Astrocyte (in vitro differentiated cells and primary cell): ENCODE measurements at places on chromosomes 1 and 21. TPM values are rescaled to one million over a fixed set of nuclear protein-coding genes. Genes with fewer than 3 reads are reported as not detected.

DNA sequence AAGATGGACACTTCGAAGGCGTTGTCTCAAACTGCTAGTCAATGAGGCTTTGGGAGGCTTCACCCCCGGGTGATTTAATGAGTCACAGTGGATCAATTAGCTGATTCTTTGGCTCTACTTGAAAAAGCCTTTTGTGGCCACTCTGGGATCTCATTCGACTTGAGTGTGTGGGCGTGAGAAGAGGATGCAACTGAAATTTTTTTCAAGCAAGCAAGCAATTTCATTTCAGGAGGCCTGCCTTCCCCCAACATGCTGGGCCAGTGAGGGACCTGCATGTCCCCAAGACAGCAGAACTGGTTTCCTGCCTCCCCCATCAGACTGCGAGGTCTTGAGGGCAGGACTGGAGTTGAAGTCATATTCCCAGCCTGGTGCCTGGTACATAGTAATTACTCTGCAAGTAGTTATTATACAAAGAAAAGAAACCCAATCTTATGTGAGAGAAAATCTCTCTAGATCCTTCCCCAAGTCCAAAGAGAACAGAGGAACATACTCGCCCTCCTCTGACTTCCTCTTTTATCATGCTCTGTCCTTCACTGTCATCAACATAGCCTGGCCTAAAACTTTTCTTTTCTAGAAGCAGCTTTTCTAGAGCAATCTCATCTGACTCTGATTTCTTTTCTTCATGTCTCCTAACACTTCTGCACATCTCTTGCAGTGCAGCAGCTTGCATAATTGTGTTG, 22.7 kb downstream of the SYT6 start:
- DNase-seq: no peak

The MT1HL1 gene
- not detected in 2 replicates for total RNA-seq

GRCh38 chr1:227558732-227559262, 4.6 kb upstream of the ZNF678 start:
- no peak for DNase-seq

The RRAGC gene
- 32.4 and 37.3 TPM in 2 replicates for total RNA-seq

GRCh38 chr1:240004086-240004749, 87.5 kb upstream of the FMN2 start:
- no peak for DNase-seq

GRCh38 chr1:74356493-74356892, 121.3 kb downstream of the TNNI3K start:
- peak; percentile 19 for DNase-seq

The C4BPA gene
- total RNA-seq: not detected in 2 replicates

GRCh38 chr1:223718850-223719249, 6.5 kb downstream of the CAPN2 start:
- no peak for DNase-seq

GRCh38 chr1:23960291-23961020, 828 bp downstream of the PNRC2 start:
- DNase-seq: peak; percentile 39

The OR10J1 gene
- total RNA-seq: not detected in 2 replicates

The CYP4Z1 gene
- not detected in 2 replicates for total RNA-seq

- DNase-seq: no peak
These were observed 192.0 kb upstream of the JUN start for GRCh38 chr1:58975888-58976287.

DNA sequence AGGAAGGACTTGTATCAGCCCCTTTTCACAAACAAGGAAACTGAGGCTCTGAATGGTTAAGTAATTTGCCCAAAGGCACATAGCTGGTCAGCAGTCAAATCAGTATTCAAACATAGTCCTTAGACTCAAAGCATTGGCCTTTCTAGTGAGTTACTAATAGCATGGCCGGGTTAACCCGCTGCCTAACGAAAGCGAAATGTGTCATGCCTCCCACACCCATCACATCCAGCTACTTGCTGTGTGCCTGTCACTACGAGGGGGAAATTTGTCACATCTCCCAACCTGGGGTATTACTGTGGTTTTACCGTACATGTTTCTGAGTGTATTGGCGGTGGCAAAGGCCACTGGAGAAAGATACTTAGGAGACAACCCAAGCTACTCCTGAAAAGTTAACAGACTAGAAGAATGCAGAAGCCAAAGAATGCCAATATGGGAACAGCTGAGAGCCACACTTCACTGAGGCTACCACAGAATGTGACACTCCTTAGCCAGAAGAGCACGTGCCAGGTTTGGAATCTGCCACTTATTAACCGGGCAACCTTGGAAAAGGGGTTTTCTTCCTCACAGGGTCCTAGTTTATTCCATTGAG, 363.5 kb downstream of the KCNH1 start:
- no peak for DNase-seq

- no peak for DNase-seq
These were observed 172.7 kb downstream of the TGFBR3 start for GRCh38 chr1:91712981-91713841.

- DNase-seq: no peak
These were observed 37.0 kb upstream of the TENT5B start for GRCh38 chr1:27049607-27050006.

- DNase-seq: peak; percentile 2
These were observed 36.5 kb upstream of the ADAMTS1 start for GRCh38 chr21:26881504-26882228.

DNA sequence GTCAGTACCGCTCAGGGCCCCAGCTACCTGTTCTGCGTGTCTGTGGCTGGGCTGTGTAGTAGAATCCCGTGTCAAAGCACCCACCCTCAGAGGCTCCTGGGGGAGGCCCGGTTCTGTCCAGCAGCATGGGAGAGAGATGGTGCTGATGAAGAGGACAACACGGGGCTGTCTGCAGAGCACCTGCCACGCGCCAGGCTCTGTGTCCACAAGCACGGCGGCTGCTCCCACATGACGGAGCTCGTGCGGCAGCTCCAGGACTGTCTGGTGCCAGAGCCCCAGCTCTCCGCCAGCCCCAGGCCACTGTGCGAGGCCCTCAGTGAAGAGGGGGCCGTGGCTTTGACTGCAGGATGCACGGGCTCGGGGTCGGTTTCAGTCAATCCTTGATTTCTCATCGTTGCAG, 42.0 kb upstream of the TSPEAR start:
- DNase-seq: no peak

DNA sequence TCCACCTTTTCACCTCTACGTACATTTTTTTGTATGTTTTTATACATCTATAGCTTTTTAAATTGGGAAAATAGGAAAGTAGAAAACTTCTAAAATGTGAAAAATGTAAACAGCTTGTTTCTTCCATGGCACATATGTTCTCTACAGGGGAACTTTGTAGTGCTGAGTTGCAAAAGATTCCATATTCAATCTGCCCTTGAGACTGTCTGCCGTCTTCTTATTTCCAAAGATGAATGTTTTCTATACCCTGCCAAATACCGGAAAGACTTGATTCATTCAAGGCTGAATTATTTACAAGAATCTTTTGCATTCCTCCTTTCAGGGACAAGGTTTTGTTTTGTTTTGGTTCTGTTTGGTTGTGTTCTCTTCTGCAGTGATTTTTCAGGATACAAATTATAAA, 1334.5 kb upstream of the ADGRL4 start:
- no peak for DNase-seq

The DUSP12 gene
- total RNA-seq: 34.0 and 34.7 TPM in 2 replicates

DNA sequence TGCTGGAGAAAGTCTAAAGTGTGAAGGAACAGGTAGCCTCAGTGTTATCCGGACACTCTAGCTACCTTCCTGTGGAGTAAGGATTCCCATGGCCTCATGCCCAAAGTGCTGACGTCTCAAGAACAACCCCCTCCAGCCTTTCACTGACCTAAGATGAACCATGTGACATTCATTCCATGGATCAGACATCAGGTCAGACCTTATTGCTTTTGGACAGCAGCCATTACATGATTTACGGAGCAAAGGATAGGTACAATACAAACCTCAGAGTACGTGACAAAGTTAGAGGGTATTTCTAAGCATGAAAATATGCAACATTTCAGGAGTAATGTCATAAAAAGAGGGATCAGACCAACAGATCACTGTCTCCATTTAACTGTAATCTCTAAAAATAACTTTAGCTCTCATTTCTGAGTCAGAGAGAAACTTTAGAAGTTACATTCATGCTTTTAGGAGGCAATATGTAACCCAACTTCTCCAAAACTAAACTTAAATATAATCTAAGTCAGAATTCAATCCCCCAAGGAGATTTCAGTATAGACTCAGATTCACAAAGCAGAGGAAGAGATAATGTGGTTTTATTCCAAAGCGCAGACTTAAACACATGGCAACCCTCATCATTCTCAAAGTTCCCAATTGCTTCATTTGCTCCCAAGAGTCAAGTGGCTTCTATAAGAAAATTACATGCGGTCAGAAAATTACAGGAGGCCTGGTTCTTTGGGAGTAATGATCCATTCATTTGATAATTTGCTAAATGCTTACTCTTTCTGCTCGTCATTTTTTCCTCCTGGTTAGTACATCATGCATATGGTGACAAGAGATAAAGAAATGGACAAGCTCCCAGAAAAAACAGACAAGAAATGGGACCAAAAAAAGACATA, 280.4 kb downstream of the SETD4 start:
- DNase-seq: peak; percentile 90

- DNase-seq: no peak
These were observed 19.8 kb downstream of the CD1D start for GRCh38 chr1:158200527-158200926.

DNA sequence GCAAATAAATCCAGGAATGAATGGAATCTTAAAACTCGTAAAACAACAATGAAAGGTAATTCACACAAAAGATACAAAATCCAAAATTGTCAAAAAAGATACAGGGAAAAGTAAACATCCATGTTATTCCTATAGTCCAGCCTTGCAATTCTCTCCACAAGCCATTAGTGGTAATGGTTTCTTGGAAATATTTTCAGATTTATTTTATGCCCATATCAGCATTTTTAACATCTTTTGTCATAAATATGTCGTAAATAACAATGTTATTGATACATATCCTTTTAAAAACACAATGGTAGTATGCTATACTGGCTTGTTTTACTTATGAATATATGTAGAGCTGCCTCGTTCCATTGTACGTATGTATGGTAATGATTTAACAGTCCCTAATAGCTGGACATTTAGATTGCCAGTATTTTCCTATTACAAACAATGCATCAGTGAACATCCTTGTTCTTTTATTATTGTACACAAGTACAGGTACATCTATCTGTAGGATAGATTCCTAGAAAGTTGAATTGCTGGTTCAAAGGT, 30.6 kb downstream of the DNTTIP2 start:
- DNase-seq: no peak

GRCh38 chr21:46018615-46019014, 37.0 kb downstream of the COL6A1 start:
- DNase-seq: no peak

- peak; percentile 66 for DNase-seq
These were observed 27.7 kb downstream of the DSTYK start for GRCh38 chr1:205183676-205184335.

DNA sequence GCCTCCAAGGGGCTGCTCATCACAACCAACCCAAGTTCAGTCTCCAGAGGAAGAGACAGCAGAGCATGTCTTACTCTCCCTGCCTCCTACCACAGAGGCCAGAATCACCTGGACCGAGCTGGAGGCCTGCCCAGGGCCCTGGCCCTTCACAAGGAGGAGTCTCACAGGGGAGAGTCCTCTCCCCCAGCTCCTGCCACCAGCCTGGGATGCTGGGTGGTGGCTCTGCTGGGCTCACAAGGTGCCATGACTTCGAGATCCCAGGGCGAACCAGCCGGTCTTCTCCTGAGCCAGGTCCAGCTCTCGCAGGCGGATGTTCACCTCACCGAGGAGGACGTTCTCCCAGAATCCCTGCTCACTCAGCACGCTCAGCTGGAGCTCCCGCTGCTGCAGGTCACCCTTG, 13.0 kb upstream of the PPP1R15B start:
- no peak for DNase-seq

DNA sequence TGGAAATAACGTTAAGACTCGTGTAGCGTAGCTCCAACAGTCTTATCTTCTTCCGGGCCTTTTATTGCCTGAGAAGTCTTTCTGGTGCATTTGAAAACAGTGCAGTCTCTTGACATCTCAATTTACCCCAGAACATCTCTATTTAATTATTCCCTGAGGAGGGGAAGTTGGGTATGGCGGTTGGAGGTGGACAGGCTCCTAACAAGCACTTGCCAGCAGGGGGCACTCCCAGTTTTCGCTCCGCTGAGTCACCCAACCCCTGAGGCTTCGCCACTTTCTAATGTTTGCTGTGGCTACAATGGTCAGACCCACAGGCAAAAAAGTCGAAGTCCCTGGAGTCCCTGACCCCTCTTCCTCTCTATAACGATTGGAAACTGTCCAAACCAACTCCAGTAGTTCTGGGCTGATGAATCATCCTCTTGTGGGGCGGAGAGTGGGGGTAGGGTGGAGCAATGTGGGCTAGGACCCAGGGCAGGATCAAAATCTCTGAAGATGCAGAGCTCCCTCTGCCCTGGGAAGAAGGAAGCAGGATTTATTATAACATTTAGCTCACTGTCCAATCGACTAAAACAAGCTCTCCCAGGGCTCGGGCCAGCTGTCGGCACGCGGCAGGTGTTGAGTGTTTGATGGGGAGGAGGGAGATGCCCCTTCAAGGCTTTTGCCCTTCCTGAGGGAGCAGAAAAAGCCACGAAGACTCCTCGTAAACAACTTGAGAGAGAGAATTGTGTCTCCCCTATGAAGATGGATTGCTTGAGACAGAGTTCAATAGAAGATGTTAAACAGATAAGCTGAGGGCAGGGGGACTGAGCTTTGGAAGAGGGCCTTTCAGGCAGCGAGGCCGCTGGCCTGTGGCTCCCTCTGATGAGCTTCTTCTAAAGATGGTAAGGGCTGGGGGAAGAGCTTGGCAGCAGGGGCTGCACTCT, 85.7 kb downstream of the BRINP2 start:
- DNase-seq: peak; percentile 92

DNA sequence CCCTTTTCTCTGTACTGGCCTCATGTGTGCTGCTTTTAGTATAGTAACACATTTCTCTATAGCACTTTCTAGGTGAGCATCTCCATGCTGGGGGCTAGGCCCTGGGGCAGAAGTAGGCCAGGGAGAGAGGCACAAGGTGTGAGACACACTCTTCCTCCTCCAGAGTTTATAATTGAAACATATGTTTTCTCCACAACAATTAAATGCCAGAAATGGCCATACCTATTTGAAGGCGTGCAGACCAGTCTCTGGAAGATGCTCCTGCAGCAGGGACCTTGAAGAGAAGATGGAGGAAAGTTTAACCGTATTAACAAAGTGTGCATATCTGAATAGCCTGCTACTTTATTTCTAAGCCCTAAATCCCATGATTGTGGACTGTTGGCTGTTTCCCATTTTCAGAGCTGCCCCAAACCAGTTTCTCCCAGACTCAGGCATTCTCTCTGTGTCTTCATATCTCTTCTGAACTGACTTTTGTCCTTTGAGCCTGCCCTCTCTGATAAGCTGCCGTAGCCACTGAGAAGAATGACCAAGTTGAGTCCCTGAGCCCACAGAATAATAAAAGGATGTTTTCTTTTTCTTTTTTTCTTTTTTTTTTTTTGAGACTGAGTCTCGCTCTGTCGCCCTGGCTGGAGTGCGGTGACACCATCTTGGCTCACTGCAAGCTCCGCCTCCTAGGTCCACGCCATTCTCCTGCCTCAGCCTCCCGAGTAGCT, 81.3 kb downstream of the LRRC8D start:
- no peak for DNase-seq
